ENCODE measurements at places on chromosomes 12 and 14.

- H3K27me3 ChIP-seq: peaks cover 5% of the 10 kb centered on the region
- H3K27ac ChIP-seq: no peak within 1 kb of the TSS
- no peaks in the 10 kb centered on the region for H3K4me1 ChIP-seq
- H3K4me3 ChIP-seq: peak within 1 kb of the TSS; percentile 67
- no peaks in the 10 kb centered on the region for H3K36me3 ChIP-seq
- DNase-seq: peak; percentile 38
Observed at GRCh38 chr12:109833307-109834189, at the start of gene TRPV4. Gene TRPV4, minus strand, starts transcription at chr12:109833398. Its CDS starts 18,602 bp downstream, at chr12:109814796.

GRCh38 chr12:93027041-93027440, 97.9 kb upstream of the EEA1 start:
- H3K27me3 ChIP-seq: no peaks in the 10 kb centered on the region
- no peaks in the 10 kb centered on the region for H3K36me3 ChIP-seq
- H3K27ac ChIP-seq: peak overlapping the region; percentile 89

GRCh38 chr12:65882486-65882885, 58.2 kb downstream of the HMGA2 start:
- no peak overlapping the region for H3K27ac ChIP-seq
- no peaks in the 10 kb centered on the region for H3K36me3 ChIP-seq
- DNase-seq: no peak
- H3K4me1 ChIP-seq: peaks cover 5% of the 10 kb centered on the region
- H3K4me3 ChIP-seq: no peak overlapping the region
- no peaks in the 10 kb centered on the region for H3K27me3 ChIP-seq

GRCh38 chr12:84874125-84874824, 38.3 kb downstream of the SLC6A15 start:
- no peaks in the 10 kb centered on the region for H3K27me3 ChIP-seq
- no peak overlapping the region for H3K27ac ChIP-seq
- no peak overlapping the region for H3K4me3 ChIP-seq
- no peaks in the 10 kb centered on the region for H3K36me3 ChIP-seq
- peaks cover 13% of the 10 kb centered on the region for H3K4me1 ChIP-seq
- DNase-seq: no peak

DNA sequence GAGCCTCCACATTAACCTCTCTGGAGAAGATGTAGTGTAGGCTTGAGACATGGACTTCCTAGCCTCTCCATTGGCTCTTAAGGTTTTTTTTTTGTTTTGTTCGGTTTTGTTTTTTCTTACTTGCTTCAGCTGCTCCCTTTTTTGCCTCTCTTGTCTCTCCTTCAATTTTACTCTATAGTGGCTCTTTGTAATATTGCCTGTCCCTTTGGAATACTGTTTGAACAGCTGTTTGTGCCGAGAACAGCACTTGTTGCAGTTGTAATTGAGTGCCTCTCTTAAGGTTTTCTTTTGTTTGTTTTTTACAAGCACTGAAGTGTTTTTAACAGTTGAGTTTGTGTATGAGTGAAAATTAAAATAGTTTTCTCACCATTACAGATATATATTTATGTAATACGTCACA, 567.7 kb downstream of the LRFN5 start:
- no peak overlapping the region for H3K27ac ChIP-seq
- peaks cover 1% of the 10 kb centered on the region for H3K4me1 ChIP-seq
- no peak for DNase-seq
- no peaks in the 10 kb centered on the region for H3K27me3 ChIP-seq

- peak; percentile 38 for DNase-seq
- no peak overlapping the region for H3K27ac ChIP-seq
- peaks cover 6% of the 10 kb centered on the region for H3K27me3 ChIP-seq
- H3K4me3 ChIP-seq: no peak overlapping the region
Observed at GRCh38 chr12:1796515-1797010, 23.8 kb upstream of the LRTM2 start.

- no peak for DNase-seq
- H3K4me3 ChIP-seq: no peak overlapping the region
- H3K36me3 ChIP-seq: no peaks in the 10 kb centered on the region
Observed at GRCh38 chr14:33163600-33163999, 224.9 kb downstream of the NPAS3 start.

DNA sequence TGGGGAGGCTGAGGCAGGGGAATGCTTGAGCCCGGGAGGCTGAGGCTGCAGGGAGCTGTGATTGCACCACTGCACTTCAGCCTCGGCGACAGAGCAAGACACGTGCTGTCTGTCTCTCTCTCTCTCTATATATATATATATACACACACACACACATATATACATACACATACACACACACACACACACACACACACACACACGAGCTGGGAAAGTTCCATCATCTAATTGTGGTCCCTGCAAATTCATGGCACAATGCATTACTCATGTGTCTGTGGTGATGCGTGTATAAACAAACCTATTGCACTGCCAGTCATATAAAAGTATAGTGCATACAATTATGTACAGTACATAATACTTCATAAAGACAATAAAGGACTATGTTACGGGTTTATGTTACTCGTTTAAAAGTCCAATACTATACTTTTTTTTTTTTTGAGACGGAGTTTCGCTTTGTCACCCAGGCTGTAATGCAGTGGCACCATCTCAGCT, 36.6 kb downstream of the WDR89 start:
- no peaks in the 10 kb centered on the region for H3K27me3 ChIP-seq
- peaks cover 4% of the 10 kb centered on the region for H3K36me3 ChIP-seq
- DNase-seq: no peak
- no peak overlapping the region for H3K4me3 ChIP-seq
- no peaks in the 10 kb centered on the region for H3K4me1 ChIP-seq

DNA sequence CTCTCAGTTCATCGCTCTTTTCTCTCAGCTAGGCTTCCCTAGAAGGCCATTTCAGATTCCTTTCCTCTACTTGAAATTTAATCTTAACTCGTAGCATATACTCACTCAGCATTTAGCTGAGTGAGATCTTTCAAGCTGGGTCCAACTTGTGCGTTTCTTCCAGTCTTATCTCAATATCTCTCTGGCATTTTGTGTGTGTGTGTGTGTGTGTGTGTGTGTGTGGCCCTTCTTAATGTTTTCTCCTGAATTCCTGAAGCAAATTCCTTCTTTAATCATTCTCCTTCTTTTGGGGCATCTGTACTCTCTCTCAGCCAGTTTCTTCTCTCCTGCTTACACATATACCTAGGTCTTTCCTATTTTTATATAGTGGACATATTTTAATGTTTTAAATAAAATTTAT, 129.1 kb downstream of the KITLG start:
- H3K27me3 ChIP-seq: no peaks in the 10 kb centered on the region
- DNase-seq: no peak
- H3K36me3 ChIP-seq: no peaks in the 10 kb centered on the region
- no peak overlapping the region for H3K27ac ChIP-seq

DNA sequence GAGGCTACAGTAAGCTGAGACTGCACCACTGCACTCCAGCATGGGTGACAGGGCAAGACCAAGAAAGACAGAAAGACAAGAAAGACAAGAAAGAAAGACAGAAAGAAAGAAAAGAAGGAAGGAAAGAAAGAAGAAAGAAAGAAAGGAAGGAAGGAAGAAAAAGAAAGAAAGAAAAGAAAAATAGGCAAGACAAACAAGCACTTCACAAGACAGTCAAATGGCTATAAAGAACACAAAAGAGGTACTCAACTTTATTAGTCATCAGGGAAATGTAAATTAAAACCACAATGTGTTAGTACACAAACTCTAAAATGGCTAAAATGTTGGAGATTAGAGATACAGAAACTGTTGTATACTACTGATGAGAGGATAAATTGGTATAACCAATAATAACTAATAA, 6.6 kb downstream of the ATXN3 start:
- H3K36me3 ChIP-seq: no peaks in the 10 kb centered on the region
- no peaks in the 10 kb centered on the region for H3K4me1 ChIP-seq
- no peak overlapping the region for H3K27ac ChIP-seq
- DNase-seq: no peak

DNA sequence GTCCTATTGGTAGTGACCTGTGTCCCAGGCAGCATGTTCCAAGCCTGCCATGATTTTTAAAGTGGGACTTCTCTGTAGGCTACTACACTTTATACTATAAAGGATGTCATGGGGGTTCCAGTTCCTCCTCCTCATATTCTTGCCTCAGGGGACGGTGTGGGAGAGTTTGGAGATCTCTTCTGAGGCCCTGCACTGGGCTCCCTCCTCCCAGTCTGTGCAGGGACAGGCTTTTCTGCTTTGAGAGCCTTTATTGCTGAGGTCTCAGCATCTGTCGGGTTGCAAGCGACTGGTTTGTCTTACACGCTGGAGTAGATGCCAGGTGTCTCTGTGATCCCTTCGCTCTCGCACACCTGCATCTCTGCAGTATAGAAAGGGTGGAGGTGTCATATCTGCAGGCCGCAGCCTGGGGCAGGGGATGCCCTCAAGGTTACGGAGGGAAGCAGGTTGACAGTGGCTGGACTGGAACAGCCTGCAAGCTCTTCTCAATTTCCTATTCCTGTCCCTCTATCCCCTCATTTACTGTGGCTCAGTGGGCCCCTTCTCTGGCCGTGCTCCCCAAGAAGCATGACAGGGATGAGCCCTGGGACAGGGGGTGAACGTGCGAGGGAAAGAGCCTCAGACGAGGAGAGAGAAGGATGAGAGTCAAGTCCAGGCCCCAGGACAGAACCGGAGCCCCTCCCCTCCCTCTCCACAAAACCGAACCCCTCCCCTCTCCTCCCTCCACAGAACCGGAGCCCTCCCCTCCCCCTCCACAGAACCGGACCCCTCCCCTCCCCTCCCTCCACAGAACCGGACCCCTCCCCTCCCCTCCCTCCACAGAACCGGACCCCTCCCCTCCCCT, 51.3 kb downstream of the SLC6A12 start:
- peak overlapping the region; percentile 72 for H3K27ac ChIP-seq
- H3K27me3 ChIP-seq: peaks cover 14% of the 10 kb centered on the region
- peak; percentile 63 for DNase-seq
- peaks cover 5% of the 10 kb centered on the region for H3K36me3 ChIP-seq
- H3K4me3 ChIP-seq: no peak overlapping the region

GRCh38 chr12:47773062-47773857, at the start of gene SLC48A1:
Gene SLC48A1, plus strand, starts transcription at chr12:47773238. Its CDS starts 67 bp downstream, at chr12:47773305.
- peaks cover 7% of the 10 kb centered on the region for H3K4me1 ChIP-seq
- H3K27ac ChIP-seq: peak within 1 kb of the TSS; percentile 83
- peaks cover 9% of the 10 kb centered on the region for H3K27me3 ChIP-seq

- H3K36me3 ChIP-seq: no peaks in the 10 kb centered on the region
- peak; percentile 96 for DNase-seq
- H3K4me3 ChIP-seq: no peak overlapping the region
- no peaks in the 10 kb centered on the region for H3K27me3 ChIP-seq
Observed at GRCh38 chr12:13534645-13535398, 338.3 kb downstream of the EMP1 start.

- no peak overlapping the region for H3K4me3 ChIP-seq
- no peak for DNase-seq
- no peaks in the 10 kb centered on the region for H3K27me3 ChIP-seq
Observed at GRCh38 chr12:27531896-27532295, 7.9 kb downstream of the PPFIBP1 start.

DNA sequence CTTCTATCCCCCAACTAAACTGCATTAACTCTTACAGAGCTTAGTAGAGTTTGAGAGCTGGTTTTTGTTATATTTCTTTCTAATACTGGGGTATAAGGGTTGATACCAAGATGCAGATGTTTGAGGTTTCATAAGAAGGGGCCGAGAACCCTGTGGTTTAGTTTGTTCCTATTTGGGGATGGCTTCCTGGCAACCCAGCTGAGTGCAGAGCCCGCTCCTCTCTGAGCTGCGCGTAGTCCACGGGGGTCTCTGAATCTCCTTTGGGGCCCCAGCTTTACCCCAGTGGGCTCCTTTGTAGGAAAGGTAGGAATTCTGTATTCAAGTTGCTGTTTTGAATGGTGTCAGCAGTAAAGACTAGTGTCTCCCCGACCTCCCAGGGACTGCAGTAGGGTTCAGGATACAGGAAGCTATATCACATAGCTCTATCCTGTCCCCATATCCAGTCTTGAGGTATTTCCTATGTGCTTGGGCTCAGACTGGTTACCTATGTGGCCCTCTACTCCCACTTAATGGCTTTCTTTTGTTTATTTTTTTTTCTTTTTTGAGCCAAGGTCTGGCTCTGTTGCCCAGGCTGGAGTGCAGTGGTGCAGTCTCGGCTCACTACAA, 25.4 kb downstream of the PLXNC1 start:
- no peak overlapping the region for H3K4me3 ChIP-seq
- H3K36me3 ChIP-seq: peaks cover 14% of the 10 kb centered on the region
- no peak for DNase-seq
- H3K27me3 ChIP-seq: peaks cover 4% of the 10 kb centered on the region

- DNase-seq: no peak
- H3K4me1 ChIP-seq: no peaks in the 10 kb centered on the region
- no peaks in the 10 kb centered on the region for H3K27me3 ChIP-seq
- no peak overlapping the region for H3K27ac ChIP-seq
- peaks cover 5% of the 10 kb centered on the region for H3K36me3 ChIP-seq
Observed at GRCh38 chr12:9701380-9702154, 31.3 kb downstream of the CLECL1 start.

- H3K27ac ChIP-seq: peak overlapping the region; percentile 97
- DNase-seq: peak; percentile 76
- H3K36me3 ChIP-seq: no peaks in the 10 kb centered on the region
- H3K4me1 ChIP-seq: peaks cover 21% of the 10 kb centered on the region
Observed at GRCh38 chr12:122226366-122227125, 694 bp upstream of the DIABLO start.

- no peaks in the 10 kb centered on the region for H3K27me3 ChIP-seq
- no peak overlapping the region for H3K4me3 ChIP-seq
Observed at GRCh38 chr12:96359328-96359727, 40.9 kb downstream of the CDK17 start.

- peaks cover 7% of the 10 kb centered on the region for H3K4me1 ChIP-seq
- H3K27me3 ChIP-seq: no peaks in the 10 kb centered on the region
- no peak overlapping the region for H3K4me3 ChIP-seq
- H3K27ac ChIP-seq: no peak overlapping the region
Observed at GRCh38 chr12:52454411-52455201, 2.7 kb upstream of the KRT6B start.

- DNase-seq: no peak
- H3K4me3 ChIP-seq: no peak overlapping the region
- H3K27me3 ChIP-seq: no peaks in the 10 kb centered on the region
- H3K27ac ChIP-seq: no peak overlapping the region
Observed at GRCh38 chr14:67996235-67996634, 176.7 kb downstream of the RAD51B start.

DNA sequence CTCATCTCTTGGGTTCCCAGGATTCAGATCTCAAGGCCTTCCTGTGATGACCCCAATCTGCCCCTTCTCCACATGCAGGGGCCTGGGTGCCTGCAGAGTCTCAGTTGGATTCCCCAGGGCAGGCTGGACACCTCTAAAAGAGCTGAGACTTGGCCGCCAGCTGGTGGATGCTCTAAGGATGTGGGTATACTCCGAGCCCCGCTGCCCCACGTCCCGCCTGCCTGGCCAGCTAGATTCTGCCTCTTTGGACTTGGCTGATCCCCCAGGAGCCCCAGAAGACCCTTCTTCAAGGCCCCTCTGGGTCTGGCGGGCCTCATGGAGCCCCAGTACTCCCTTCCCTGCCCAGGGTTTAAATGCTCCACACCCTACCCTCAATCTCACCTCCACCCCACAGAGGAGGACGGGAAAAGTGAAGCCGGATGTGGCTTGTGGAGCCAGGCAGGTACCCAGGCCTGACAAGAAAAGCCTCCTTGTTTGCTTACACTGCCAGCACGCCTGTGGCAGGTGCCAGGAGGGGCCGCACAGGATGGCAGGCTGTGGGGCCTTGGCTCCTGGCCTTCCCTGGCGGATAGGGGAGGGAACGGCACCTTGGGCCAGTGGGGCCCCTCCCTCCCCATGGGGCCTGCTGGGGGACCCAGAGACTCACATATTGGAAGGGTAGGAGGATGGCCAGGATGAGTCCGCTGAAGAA, 15.1 kb downstream of the FAIM2 start:
- peaks cover 5% of the 10 kb centered on the region for H3K4me1 ChIP-seq
- no peak overlapping the region for H3K27ac ChIP-seq
- H3K36me3 ChIP-seq: no peaks in the 10 kb centered on the region

Measured in glutamatergic neuron (in vitro differentiated cells).